ENCODE measurements at places on chromosomes 2 and 18. TPM values are rescaled to one million over a fixed set of nuclear protein-coding genes. Genes with fewer than 3 reads are reported as not detected.

DNA sequence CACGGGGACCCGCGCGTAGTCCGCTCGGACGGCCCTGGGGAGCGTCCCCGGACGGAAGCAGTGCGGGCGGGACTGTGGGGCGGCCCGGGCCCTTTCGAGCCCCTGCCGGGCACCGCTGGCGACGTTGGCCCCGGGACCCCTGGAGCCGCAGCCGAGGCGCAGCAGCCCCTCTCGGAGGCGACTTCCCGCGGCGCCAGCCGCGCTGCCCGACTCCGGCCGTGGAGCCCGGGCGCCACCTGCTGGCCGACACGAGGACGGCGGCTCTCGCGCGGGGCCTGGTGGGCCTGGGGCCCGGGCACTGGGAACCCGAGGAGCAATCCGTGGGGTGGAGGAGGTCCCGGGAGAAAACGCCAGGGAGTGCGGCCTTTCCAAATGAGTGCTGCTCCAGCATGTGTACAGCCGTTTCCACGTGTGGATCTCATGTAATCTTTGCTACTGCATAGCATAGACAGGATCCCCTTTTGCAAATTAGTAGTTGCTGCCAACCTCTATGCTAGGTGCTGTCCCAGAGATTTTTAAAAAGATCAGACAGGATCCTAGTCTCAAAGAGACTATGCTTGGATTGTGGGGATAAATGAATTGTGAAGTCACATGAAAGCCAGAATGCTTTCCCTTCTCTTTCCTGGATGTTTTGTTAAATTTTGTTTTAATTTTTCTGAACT, 4.0 kb downstream of the ID2 start:
- peak overlapping the region; percentile 79 for H3K4me3 ChIP-seq
- no peaks in the 10 kb centered on the region for H3K36me3 ChIP-seq
- peaks cover 1% of the 10 kb centered on the region for H3K4me1 ChIP-seq
- DNase-seq, result peak; percentile 81

The EGR4 gene
- not detected for total RNA-seq

- no peak overlapping the region for H3K4me3 ChIP-seq
- H3K4me1 ChIP-seq, result no peaks in the 10 kb centered on the region
- H3K27ac ChIP-seq, result no peak overlapping the region
- no peaks in the 10 kb centered on the region for H3K27me3 ChIP-seq
- DNase-seq, result no peak
Measured at GRCh38 chr2:45131587-45131986, 122.3 kb upstream of the SIX2 start.

The THUMPD2 gene
- 9.4 TPM for total RNA-seq

The CIB4 gene
- total RNA-seq, result not detected

The LTBP1 gene
- 9.5 TPM for total RNA-seq

GRCh38 chr2:126761256-126761980, 105.5 kb downstream of the GYPC start:
- H3K27me3 ChIP-seq, result no peaks in the 10 kb centered on the region
- no peak for DNase-seq
- no peaks in the 10 kb centered on the region for H3K36me3 ChIP-seq
